ENCODE measurements at places on chromosomes 11 and 22.

DNA sequence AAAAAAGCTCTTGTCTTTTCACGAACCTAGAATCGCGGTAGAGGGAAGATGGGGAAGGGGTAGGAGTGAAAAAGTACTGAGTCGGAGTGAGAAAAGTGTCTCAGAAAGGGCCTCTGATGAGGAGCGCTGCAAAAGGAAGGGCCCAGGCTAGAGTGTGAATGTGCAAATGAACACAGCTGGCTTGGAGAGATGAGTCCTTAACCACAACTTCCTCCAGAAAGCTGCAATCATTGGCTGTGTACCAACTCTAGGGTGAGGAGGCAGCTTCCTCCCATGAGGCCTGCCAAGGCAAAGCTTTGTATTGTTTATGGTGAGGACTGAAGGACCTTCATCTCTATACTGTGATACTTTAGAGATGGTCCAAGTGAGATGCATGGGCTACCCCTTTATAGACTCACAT lies 566.9 kb upstream of the ANO5 start:
- DNase-seq = no peak

DNA sequence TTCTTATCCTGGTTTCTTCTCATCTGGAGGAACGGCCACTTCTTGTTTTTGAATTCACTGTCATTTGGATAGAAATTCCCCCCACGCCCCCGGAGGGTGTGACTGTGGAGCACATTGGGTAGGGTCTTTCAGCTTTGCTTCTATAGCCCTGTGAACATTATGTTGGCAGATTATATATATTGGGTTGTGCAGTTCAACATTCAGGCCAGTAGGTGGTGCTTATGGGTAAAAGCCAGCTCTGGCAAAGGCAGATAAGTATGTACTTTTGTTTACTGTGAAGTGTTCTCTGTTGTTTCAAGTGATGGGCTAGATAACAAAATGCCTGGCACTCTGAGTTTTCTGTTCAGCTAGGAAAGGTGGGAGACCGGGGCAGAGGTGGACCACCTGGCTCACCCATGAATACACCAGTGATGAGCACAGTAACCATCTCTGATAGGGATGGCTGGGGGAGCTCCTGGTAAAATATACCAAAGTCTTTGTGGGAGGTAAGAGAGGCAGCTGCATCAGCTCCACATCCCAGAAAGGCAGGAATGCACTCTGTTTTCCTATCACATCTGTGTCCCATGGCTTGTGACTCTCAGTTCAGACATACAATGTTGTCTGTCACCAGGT lies 1348.2 kb upstream of the RAG2 start:
- DNase-seq = no peak

- peak; percentile 52 for DNase-seq
These were observed 7.5 kb downstream of the GNAZ start for GRCh38 chr22:23077627-23078461.

DNA sequence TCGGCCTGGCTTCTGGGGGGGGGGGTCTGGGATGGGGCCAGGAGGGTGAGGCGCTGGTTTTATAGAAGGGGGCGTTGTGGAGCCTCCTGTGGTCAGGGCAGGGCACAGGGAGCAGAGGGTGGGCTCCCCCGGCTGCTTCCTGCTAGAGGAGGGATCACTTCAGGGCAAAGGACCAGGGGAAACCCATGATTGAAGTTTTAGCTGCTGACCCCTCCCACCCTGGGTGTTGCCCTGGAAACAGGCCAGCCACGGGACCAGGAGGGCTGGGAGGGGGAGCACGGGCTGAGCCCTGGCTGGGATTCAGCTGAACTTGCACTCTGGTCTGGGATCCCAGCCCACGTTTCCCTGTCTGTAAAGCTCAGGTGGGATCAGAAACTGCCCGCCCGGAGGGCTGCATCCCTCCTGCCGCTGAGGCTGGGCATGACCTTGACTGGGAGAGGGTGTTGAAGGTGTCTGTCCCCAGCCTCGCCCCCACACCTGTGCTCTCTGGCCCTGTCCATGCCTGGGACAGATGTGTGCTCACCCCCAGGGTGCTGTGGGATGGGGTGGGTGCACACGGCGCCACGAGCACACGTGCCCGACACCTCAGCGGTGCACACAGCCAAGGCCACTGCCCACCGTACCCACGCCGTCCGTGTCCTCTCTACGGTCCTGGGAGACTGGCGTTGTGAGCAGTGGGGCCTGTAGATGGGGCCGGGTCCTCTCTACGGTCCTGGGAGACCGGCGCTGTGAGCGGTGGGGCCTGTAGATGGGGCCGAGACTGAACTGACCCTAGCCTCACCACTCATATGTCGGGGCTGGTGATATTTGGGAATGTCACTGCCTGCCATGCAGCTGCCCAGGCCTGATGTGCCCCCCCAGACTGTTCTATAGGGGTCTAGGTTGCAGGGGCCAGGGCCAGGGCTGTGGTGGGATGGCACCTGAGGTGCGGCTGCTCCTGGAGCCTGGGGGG lies 2.3 kb downstream of the TSPAN4 start:
- DNase-seq = peak; percentile 96

DNA sequence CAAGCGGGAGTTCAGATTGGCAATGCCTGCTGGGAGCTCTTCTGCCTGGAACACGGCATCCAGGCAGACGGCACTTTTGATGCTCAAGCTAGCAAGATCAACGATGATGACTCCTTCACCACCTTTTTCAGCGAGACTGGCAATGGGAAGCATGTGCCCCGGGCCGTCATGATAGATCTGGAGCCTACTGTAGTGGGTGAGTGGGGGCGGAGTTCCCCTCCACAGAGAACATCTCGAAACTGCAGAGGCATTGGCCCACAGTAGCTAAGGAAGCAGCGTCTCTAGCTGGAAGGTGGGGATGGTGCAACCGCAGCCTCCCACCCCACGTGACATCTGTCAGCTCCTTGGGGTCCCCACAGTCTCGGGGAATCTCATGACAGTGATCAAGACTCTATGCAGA lies 10.9 kb downstream of the TUBA8 start:
- DNase-seq = no peak

DNA sequence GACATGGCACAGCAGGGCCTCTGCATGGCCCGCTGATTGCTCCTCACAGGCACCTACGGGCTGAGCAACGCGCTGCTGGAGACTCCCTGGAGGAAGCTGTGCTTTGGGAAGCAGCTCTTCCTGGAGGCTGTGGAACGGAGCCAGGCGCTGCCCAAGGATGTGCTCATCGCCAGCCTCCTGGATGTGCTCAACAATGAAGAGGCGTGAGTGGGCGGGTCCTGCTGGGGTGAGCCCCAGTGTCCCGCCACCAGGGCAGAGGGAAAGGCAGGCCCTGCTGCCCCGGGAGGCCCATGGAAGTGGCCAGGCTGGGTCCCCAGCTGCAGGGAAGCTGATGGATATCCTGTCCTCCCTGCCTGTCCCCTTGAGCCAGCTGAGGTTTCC lies 18.6 kb upstream of the DGCR8 start:
- DNase-seq = no peak

DNA sequence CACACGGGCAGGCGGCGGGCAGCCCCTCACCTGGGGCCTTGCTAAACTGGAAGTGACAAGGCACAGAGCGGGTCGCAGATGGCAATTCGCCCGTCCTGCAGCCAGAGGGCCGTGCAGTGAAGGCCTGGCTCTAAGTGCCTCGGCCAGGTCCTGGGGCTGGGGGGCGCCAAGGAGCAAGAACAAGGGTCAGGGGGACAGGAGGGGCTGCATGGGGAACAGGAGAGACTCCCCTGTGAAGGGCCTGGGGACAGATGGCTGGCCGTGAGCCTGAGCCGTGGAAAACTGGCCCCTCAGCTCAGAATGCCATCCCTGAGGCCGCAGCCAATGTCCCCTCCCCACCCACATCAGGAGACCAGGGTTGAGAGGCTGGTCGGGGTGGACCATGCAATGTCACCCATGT lies 60.0 kb downstream of the RTL6 start:
- no peak for DNase-seq

- no peak for DNase-seq
These were observed 14.0 kb downstream of the KIAA0930 start for GRCh38 chr22:45226503-45227186.

GRCh38 chr11:19878520-19878919 lies 165.9 kb downstream of the NAV2 start:
- no peak for DNase-seq

All from HuH-7 (cell line).